ENCODE measurements at places on chromosomes 16 and 17.

DNA sequence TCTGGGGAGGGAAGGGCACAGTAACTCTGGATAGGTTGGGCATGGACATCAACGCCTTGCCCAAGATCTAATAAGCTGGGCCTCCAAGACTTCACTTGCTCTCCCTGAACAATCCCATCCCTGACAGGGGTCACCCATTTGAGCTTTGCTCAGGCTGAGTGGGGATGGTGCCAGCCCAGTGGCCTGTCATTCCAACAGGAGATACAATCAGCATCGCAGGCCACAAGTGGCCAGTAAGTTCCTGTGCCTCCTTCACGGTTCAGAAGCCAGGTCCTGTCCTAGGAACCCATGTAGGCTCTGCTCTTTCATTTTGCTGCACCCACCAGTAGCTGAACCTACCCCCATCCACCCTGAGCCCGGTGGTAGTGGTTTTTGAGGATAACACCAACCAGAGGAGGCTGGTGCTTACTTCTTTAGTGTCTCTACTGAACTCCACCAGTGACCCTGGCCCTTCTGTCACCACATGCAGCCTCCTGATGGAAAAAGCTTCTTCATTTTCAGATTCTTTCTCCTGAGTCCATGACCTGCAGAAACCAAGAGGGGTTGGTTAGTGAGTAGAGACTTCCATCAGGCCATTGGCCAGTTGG lies 14.9 kb downstream of the PLEKHG4 start:
- DNase-seq = no peak

- DNase-seq = no peak
Observed at GRCh38 chr16:23691483-23692189, 12.9 kb downstream of the PLK1 start.

DNA sequence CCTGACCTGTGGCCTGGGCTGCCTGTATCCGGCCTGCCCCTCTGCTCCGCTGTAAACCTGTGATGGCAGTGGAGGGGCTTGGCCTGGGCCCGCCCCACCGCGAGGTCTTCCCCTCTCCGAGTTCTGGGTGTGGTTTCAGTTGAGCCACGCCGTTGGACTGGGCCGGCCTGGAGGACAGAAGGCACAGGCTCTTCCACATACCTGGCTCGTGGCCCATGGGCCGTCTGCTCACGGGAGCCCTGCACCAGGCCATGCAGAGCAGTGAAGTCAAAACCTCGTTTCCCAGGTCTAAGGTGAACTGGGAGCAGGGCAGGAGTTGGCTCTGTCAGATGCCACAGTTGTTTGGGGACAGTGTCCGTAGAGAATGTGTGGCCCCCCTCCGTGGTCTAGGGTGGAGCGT lies 5.6 kb upstream of the RNPS1 start:
- no peak for DNase-seq

DNA sequence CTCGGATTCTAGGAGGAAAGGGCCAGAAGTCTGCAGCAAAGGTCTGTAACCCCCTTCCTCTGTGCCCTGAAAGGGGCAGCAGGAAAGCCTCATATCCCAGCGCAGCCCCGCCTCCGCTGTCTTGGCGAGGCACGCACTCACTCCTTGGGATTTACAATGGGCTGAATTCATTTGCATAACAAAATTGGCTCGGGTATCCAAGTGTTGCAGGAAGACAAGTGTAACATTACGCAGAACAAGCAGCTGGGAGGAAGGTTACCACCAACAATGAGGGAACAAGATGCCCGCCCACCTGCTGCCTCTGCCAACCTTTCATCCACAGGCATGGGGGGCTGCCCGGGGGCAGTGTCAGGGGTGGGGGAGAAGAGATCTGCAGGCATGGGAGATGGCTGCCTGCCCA lies 130.4 kb downstream of the MRM1 start:
- DNase-seq = no peak

DNA sequence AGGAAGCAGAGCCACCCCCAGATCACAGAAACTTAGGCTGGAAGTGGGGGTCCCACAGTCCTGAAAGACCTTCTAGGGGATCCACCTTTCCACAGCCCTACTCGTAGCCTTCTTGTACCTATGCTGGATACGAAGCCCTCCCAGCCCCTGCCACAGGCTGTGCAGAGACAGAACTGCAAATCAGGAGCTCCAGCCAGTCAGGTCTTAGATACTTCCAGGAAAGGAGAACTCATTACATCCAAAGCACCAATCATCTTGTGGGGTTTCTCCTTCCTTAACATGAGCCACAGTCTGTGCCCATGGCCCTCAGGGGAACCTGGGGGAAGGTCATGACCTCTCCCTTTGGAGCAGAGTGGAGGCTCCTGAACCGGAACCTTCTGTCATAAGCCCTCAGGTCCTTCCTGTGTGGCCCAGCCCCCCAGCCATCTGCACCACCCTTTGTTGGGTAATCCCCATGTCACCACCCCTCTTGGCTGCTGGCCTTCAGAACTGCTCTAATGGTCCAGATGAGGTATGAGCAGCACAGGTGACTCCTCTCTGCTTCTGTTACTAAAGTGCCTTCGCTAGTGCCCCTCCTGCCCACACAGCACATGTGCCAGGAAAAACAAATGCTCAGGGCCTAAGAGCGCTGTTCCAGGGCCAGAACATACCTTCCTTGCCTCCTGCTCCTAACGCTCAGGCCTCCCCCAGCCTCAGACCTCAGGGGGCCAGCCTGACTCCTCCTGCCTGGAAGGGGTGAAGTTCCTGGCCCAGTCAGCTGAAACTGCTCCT lies 14.6 kb downstream of the SRCIN1 start:
- DNase-seq = no peak
